Right cardiac atrium (tissue), 5 donors: ENCODE measurements at places on chromosomes 5 and 9. TPM values are rescaled to one million over a fixed set of nuclear protein-coding genes. Genes with fewer than 3 reads are reported as not detected.

LCN9 gene
- total RNA-seq: not detected

PCDHB7 gene
- 1.7 TPM for total RNA-seq

NIPSNAP3A gene
- total RNA-seq: 18.2 TPM

EFNA5 gene
- total RNA-seq: 21.8 TPM

TMEM174 gene
- total RNA-seq: not detected

CD14 gene
- total RNA-seq: 52.8 TPM

PCDHAC2 gene
- 0.57 TPM for total RNA-seq

SPATA31D4 gene
- total RNA-seq: not detected

TRIM14 gene
- total RNA-seq: 4.0 TPM

FOXD4L3 gene
- total RNA-seq: not detected

MRPS2 gene
- 27.1 TPM for total RNA-seq

ENHO gene
- total RNA-seq: 1.6 TPM

LPAR1 gene
- total RNA-seq: 33.7 TPM

LTC4S gene
- total RNA-seq: 17.3 TPM

S100Z gene
- not detected for total RNA-seq

ADAMTSL1 gene
- total RNA-seq: 2.2 TPM

RBM18 gene
- 36.2 TPM for total RNA-seq

FKBP15 gene
- total RNA-seq: 21.2 TPM

BNC2 gene
- 67.8 TPM for total RNA-seq

HK3 gene
- 10.9 TPM for total RNA-seq

ARID3C gene
- total RNA-seq: not detected

C9orf153 gene
- total RNA-seq: 0.53 TPM

SPINK14 gene
- not detected for total RNA-seq

LCN15 gene
- 0.32 TPM for total RNA-seq

SPATA31C1 gene
- total RNA-seq: not detected

CBY3 gene
- not detected for total RNA-seq

RALGPS1 gene
- total RNA-seq: 18.7 TPM

CD72 gene
- 0.58 TPM for total RNA-seq
